ENCODE measurements at places on chromosomes 12 and 14. TPM values are rescaled to one million over a fixed set of nuclear protein-coding genes. Genes with fewer than 3 reads are reported as not detected.

DNA sequence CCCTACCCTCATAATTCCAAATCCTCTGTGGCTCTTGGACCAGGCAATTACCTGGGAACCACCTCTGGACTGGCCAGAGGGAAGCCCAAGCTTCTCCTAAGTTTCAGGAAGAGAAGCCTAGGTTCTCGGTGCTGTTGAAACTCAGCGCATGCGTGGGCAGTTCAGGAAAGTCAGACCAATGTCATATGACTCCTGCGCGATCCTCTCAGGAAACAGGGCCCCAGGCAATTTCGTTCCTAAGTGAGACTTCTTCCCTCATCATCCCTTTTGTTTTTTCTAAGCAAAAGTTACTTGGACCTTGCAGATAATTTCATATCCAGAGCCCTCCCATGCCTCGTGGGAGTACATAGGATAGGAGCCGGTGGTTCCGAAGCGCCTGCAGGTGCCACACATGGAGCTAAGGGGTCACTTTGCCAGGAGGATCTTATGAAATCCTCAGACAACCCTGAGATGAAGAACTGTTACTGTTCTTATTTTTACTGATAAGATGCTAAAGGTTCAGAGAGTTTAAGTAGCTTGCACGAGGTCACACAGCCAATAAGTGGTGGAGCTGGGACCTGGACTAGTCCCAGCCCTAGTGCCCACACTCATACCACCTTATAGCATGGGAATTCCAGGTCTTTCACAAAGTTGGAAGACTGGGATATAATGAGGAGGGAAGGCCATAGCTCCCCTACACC is 168.2 kb downstream of the ZFP36L1 start:
- DNase-seq, result no peak

GRCh38 chr12:24649634-24650033 is 299.3 kb downstream of the BCAT1 start:
- DNase-seq, result no peak

DNA sequence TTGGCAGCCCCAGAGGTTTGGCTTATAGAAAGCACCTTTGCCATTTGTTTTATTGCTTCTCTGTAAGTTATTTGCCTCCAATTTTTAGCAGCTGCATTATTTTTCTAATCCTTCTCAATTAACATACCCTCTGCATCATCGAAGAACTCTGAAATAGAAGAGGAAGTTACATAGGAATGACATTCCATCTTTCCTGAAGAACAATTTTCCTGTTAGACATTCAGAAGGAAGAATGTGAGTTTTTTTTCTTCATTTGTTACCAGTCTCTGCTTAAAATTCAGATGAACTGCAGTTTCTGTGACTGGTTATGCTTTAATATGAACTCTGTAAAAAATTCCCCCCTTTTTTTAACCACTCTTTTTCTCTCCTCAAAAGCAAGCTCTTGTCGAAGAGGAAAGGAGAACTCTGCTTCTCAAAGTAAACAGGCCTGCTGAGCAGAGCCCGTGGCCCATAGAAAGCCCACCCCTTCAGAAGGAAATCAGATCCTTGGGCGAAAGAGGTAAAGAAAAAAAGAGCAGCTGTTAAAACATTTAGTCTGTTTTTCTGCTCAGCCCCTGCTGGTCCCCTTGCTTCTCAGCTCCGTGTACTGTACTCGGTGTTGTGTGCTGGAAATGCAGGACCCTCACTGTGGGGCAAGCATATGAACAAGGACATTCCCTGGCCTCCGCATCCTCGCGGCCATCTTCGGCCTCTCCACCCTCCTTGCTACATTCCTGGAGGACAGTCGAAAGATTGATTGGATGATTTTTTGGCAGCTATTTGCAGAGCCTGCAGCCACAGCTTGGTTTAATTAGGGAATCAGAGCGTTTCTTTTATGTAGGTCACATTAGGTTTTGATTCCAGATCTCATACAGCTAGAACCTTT is 164.4 kb upstream of the LRIG3 start:
- peak; percentile 66 for DNase-seq

DNA sequence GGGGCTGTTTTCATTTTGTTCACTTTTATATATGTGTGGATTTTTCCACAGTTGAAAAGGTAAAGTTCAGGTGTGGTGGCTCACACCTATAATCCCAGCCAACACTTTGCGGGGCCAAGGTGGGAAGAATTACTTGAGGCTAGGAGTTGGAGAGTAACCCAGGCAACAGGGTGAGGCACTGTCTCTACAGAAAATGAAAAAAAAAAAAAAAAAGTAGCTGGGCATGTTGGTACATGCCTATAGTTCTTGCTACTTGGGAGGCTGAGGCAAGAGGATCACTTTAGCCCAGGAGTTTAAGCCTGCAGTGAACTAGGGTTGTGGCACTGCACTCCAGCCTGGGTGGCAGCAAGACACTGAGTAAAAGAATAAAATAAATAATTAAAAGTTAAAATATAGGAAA is 326.5 kb downstream of the NAV3 start:
- no peak for DNase-seq

- DNase-seq, result no peak
Observed at GRCh38 chr14:89654998-89655397, 238.0 kb upstream of the FOXN3 start.

GRCh38 chr12:122946690-122947341 is 19.4 kb downstream of the ABCB9 start:
- DNase-seq, result peak; percentile 98

DNA sequence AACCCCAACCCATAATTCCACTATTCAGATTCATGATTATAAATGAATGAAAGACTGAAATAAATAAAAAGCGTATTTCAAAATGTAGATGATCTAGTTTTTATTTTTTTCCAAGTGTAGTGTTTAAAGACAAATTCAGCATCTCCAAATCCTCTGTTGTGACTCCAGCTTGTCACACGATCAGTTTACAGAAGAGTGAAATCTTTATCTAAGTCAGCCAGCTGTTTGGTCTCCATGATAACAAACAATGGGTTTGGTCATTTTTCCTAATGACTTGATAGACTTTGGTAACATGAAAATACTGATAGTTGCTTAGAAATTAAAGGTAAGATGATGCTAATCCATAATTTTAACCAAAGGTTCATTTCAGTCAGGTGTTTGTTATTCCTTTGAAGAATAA is 114.5 kb upstream of the RASSF8 start:
- DNase-seq, result no peak

DNA sequence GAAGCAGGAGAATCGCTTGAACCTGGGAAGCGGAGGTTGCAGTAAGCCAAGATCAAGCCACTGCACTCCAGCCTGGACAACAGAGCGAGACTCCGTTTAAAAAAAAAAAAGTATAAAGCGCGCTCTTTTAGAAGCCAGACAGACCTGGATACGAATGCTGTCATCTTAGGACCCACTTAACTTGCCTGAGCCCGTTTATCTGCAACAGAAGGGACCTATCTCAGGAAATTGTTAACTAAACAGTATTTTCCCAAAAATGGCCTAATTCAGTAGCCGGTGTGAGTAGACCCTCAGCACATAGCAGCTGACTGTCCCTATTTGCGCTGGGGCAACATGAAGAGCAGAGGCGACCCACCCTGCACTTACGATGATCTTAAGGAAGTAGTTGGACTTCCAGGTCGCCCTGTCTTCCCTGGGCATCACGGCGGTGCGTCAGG is 529 bp downstream of the RPLP0 start:
- DNase-seq, result no peak

- DNase-seq, result no peak
Observed at GRCh38 chr12:77314378-77315052, 249.1 kb upstream of the E2F7 start.

DNA sequence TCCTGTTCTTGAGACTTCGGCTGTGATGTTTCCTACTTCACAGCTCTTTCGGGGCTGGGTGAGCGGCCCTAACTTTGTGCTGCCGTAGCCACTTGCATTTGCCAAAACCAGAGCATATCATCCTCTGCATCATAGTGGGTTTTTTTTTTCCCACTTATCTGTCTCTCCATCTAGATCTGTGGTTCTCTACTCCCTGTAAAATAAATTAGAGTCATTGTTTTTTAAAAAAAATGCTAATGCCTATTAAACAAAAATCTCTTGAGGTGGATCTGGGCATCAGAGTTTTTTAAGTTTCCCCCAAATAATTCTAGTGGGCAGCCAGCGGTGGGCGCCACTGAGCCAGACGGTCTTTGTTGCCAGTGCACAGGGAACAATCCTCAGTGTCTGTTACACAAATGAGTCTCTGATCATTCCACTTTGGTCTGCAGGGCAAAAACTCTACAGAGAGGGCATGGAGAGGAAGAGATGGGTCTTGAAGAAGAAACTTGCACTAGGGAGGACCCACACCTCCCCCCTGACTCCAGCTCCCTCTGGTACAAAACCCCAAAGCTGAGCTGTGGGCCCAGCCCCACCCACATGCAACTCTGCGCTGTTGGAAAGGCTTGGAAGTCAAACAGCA is 62.4 kb upstream of the BCL2L14 start:
- DNase-seq, result no peak

DNA sequence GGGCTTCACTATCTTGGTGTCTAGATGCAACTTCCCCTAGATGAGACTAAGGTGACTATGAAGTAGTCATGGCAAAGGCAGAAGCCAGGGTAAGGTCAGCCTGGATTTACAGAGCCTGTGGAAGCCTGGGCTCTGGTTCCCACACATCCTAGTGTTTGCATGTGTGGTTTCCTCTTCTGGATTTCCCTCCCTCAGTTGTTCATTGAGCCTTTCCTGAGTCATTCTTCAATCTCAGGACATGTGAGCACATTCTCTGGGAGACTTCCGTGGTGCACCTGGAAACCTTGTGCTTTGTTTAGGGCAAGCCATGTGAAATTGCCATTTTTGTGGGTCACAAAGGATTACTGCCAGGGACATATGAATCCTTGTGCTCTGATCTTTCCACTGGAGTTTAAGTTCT is 236.6 kb downstream of the C12orf75 start:
- no peak for DNase-seq

- no peak for DNase-seq
Observed at GRCh38 chr12:95164656-95165055, 52.6 kb downstream of the FGD6 start.

DNA sequence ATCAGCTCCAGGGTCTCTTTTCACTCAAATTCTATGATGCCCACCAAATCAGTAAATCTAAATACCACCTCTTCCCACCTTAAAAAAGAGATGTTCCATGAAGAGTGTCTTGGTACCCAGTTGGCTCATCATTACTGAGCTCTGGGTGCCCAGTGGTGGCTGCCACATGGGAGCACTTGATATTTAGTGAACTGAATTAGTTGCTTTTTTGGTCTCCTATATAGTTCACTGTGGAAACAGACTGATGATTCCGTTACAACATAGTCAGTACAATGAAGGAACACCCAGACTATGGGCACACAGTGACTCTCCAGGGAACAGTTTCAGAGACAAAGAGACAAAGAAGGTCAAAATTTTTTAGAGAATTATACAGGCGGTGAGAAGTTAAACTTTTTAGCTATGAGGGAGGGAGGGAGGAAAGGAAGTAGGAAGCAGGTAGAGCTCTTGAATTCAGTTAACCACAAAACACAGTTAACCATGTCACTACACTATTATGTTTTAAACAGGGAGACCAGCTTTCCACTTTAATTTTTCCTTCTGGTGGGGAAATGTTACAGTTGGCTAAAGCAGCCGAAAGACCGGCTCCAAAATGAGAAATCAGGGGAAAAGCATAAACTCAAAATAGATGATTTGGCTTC is 14.6 kb upstream of the YY1 start:
- DNase-seq, result no peak

- DNase-seq, result no peak
Observed at GRCh38 chr12:13597166-13597565, 384.2 kb downstream of the GRIN2B start.

GRCh38 chr12:114001511-114002340 is 35.6 kb upstream of the RBM19 start:
- DNase-seq, result no peak

GRCh38 chr12:89578499-89578898 is 52.7 kb upstream of the POC1B start:
- DNase-seq, result no peak

DNA sequence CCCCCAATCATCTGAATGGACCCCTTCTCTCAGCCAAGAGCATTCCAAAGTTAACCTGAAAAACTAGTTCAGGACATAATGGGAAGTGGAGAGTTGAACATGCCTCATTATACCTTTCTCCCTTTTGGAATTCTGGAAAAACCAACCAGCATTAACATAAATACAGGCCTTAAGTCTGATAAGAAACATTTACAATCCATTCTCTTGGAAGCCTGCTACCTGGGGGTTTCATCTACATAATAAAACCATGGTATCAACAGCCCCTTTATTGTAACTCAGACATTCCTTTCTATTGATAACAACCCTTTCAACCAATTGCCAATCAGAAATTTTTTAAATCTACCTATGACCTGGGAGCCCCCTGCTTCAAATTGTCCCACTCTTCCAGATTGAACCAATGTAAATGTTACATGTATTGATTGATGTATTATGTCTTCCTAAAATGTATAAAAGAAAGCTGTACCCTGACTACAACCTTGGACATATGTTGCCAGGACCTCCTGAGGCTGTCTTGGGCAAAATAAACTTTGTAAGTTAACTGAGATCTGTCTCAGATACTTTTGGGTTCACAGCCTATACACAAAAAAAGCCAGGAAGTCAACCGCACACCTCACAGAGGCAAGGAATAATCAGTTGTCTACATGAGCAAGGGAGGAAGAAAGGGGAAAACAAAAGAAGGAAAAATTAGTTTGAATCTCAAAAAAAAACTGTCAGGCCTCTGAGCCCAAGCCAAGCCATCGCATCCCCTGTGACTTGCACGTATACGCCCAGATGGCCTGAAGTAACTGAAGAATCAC is 17.6 kb upstream of the SSTR1 start:
- no peak for DNase-seq

DNA sequence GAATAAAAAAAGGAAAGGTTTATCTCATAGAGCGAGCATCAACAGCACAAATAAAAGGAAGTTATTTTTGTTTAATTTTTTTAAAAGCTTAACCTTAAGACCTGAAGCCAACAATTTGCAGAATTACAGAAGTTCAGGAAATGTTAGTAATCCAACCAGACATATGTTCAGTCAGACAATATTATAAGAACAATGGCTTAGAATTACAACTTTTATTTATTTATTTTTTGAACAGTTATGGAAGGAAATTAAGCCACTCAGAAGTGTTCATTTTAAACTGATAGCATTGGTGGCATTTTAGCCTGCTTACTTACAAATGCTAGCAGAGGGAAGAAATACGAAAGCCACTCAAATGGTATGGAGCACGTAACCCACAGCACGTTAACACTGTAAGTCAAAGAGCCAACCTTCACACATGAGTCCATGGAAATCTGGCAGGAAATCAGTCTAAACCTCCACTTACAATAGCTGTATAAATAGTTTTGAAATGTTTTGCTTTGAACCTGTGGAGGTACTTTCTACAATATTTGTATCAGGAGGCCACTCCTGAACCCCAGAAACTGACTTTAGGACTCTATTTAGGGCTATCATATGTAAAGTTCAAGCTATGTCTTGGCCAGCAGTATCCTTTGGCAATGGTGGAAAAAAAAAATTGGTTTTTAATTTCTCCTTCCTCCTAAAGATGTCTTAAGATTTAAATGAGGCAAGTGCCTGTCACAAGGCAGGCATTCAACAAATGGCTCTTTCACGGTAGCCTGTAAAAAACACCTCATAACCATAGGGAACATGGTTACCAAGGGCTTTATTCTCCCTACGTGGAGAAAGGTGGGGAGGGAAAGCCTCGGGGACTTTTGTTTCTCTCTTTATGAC is 102.3 kb downstream of the ITPR2 start:
- no peak for DNase-seq

GRCh38 chr12:53365245-53365904 is 14.6 kb upstream of the SP1 start:
- DNase-seq, result no peak

The PTPRR gene
- total RNA-seq, result not detected

The PALS1 gene
- 16.8 TPM for total RNA-seq

The XPOT gene
- total RNA-seq, result 37.6 TPM

The TRPV4 gene
- total RNA-seq, result 5.3 TPM

The SOAT2 gene
- total RNA-seq, result not detected

The SIX1 gene
- 0.64 TPM for total RNA-seq

The RNF212B gene
- not detected for total RNA-seq

The PRDM4 gene
- 31.6 TPM for total RNA-seq

The TC2N gene
- 35.1 TPM for total RNA-seq
